Left forelimb (tissue), 1 donor: ENCODE measurements at places on chromosomes 2 and 18.
A peak's percentile ranks its signal among the peaks of the same experiment; 100 is the strongest.

DNA sequence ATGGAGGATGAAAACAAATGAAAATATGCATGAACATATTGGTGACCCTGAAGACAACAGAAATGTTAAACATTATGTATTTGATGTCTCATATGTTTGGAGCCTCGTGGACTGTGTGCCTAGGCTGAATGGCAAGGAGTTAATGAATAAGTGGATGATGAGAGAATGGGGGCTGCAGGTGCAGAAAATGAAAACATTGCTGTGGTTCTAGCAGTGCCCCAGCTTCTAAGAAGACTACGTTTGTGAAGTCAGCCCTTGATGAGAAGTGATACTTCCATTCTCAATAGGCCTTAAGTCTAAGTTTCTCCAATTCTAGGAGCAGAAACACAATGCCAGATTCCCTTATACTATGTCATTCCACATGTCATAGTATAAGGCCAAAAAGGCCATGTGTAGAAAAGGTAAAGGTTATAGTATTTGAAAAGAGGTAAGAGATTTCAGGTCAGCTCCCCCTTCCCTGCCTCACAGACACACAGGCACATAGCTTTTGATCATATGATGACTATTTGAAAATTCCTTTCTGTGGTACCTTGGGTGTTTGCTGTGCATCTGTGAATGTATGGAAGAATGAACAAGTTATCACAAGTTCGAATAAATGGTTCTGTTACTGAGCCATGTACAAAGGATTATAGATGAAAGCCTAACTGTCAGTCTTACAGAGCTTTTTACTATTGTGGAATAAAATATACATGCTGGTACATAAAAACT lies 280.8 kb downstream of the SETBP1 start:
- no peak for DNase-seq

- DNase-seq, result no peak
Observed at GRCh38 chr2:212726403-212726802, 187.8 kb upstream of the ERBB4 start.

- DNase-seq, result no peak
Observed at GRCh38 chr2:101793277-101793969, 95.9 kb downstream of the MAP4K4 start.

GRCh38 chr18:58526425-58527284 lies 102.2 kb downstream of the ALPK2 start:
- DNase-seq, result no peak

DNA sequence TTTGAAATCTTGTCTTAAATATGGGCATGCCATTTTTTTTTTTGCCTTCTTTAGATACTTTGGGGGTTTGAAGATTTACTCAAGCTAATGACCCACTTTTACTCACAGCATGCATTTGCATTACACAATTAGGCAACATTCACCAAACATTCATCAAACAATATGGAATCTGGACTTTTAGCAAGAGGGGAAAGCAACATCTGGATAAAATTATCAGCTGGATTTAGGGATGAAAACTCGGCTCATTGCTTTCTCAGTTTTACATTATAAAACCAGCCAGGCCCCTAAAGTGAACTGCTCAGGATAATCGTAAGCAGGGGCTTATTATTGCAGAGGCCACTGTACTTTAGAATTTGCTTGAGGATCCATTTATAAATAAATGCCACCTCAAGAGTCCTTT lies 44.7 kb downstream of the SOX11 start:
- no peak for DNase-seq

DNA sequence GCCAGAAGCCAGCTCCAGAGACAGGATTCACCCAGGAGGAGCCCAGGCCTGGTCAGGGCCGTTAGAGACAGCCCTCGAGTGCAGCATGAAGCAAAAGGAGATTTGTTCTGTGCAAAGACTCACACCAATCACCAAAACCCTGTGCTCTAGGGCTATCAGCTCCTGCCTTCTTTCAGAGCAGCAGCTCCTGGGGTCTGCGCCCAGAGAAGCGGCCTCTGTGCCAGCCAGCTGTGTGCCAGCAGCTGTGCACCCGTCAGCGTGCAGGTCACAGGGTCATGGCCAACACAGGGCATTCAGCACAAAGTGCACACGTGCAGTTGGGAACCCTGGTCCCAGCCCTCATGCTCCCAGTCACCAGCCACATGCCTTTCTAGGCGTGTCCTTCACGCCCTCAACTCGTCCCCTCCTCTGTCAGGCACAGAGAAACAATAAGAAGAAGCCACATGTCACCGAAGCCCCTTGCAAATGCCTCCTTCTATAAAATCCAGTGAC lies 49.3 kb downstream of the ZNF516 start:
- peak; percentile 62 for DNase-seq

GRCh38 chr2:134207589-134208209 lies 46.2 kb upstream of the MGAT5 start:
- no peak for DNase-seq

DNA sequence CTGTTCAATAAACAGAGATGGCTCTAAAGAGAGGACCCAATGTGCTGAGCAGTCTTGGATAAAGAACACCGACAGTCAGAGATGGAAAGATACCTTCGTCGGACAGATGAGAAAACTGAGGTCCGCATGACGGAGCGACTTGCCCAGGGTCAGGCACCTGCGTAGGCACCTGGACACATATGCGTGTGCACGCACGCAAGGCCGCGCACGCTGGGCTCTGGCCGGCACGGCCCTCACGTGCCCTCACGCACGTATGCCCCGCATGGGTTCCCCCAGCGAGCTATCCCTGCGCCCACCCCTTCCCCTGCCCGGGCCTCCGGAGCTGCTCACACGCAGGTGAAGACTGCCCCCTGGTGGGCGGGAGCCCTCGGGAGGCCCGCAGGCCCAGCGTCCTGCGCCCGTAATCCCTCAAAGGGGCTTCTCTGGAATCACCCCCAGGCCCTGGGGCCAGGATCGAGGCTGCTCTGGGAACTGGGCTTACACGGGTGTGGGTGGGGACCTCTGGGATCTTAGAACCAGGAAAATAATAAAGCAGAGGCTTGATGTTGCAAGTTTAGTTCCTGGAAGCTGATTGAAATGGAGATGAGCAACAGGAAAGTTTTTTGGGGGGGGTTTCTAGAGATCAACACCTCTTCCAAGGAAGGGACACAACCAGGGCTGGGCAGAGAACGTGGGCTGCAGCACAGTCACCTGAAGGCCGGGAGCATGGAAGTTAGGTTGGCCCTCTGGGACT lies 246.3 kb downstream of the TNS1 start:
- DNase-seq, result peak; percentile 89

GRCh38 chr2:72794572-72794971 lies 31.3 kb downstream of the EXOC6B start:
- DNase-seq, result no peak

- DNase-seq, result no peak
Observed at GRCh38 chr18:64589000-64589399, 440.1 kb upstream of the LINC00305 start.

- no peak for DNase-seq
Observed at GRCh38 chr2:213306316-213306942, 22.2 kb downstream of the SPAG16 start.

DNA sequence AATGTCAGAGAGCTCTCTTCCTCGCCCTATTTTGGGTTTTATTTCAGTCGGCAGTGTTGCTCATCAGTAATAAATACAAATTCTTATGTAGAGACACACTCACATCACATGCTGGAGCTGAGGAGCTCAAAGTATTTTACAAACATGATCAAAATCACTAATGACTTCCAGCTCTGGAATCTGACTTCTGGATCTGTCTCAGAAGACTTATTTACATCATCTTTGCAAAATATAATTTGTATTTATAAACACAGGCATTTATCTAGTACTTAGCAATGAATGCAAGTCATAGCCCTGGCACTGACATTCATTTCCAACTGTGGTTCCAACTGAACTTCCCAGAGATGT lies 327.1 kb downstream of the NCKAP5 start:
- no peak for DNase-seq

GRCh38 chr2:2582998-2583545 lies 252.0 kb upstream of the MYT1L start:
- no peak for DNase-seq

GRCh38 chr18:77016936-77017335 lies 115.6 kb downstream of the MBP start:
- no peak for DNase-seq

- DNase-seq, result no peak
Observed at GRCh38 chr2:198359308-198359707, 554.9 kb downstream of the PLCL1 start.

- DNase-seq, result no peak
Observed at GRCh38 chr18:63679820-63680606, 18.3 kb upstream of the SERPINB3 start.

DNA sequence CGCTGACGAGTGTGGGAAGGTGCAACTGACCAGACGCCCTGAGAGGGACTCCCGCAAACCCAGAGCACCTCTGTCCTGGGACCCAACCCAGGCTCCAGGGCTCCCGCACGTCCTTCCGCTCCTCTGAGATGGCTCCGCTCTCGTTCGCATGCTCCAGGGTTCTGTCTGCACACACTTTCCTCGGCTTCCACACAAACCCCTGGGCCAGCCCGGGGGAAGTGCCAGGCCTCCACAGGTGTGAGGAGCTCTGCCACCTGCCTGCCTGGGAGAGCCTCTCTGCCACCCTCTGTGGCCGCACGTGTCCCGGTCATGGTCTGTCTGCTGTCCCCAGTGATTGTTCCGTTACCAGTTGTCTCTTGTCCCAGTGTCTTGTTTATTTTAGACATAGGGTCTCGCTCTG lies 222.9 kb downstream of the HDAC4 start:
- DNase-seq, result peak; percentile 38

DNA sequence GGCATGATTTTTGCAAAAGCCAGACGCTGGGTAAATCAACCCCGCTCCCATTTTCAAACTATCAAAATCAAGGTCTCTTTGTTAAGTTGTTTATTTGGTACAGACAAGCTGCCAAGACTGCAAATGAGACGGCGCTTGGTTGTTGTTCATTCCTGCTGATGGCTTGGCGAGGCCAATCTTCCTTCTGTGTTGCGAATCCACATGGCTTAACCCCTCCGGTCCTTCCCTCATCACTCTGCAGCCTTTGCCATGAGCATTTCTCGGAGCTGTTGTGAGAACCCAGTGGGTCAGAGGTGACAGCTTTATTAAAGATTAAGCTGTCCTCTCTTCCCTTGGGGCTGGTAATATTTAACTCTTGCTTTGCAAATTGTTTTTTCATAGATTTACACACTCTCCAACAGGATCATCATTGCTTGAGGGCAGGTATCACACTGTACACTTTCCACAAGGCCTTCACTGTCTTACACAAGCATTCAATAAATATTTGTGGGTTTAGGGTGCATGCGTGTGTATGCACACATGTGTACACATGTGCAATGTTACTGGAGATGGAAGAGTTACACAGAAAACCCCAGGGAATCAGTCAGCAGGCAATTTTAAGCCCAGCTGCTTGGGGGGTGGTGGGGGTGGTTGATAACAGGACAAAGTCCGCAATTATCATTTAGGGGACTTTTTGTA lies 27.8 kb upstream of the KCNF1 start:
- peak; percentile 20 for DNase-seq

DNA sequence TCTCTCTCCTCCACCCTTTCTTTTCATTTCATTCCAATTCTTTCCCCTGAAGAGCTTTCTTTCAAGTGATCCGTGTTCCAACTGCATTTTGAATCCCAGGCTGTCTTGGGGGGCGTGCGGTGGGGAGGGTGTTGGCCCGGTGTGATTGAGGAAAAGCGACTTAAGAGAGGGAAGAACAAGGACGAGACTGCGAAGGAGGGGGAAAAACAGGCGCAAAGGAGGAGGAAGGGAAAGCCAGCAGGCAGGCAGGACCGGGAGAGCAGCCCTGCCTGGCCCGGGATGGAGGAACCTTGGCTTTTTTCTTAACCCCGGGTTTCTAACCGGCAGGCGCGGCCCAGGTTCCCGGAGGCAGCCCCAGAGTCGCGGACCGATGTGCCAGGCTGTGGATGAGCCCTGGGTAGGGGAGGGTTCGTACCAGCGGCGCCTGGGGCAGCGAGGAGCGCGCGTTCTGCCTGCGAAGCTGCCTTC lies 1.3 kb downstream of the ADCYAP1 start:
- no peak for DNase-seq

GRCh38 chr2:45172142-45172541 lies 162.9 kb upstream of the SIX2 start:
- no peak for DNase-seq

DNA sequence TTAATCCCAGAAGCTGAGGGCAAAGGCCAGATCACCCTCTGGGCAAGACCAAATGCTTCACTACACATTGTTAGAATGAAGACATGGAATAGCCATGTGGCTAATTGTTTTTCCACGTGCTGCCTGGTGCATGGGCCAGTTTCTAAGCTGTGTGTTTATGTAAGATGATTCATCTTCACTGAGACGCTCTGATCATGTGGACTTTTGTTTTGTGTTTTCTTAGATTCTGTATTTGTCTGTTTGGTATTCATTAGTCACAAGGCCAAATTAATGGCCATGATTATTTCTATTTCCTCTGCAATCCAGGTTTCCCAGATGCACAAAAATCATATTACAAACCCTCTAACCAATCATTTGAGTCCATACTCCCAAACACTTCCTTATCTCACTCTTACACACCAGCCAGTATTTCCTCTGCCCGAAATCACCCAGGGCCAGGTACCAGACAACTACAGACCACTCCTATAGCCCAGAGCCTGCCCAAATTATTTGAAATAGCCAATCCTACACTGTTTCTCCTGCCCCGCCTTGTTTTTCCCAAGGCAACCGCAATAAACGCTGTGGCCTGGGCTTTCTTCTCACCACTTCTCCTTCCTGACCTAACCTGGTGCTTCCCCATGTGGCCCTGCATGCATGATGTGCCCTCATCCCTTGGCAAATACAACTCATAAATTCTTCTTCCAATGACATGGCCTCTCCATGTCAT lies 94.2 kb upstream of the SP3 start:
- no peak for DNase-seq

DNA sequence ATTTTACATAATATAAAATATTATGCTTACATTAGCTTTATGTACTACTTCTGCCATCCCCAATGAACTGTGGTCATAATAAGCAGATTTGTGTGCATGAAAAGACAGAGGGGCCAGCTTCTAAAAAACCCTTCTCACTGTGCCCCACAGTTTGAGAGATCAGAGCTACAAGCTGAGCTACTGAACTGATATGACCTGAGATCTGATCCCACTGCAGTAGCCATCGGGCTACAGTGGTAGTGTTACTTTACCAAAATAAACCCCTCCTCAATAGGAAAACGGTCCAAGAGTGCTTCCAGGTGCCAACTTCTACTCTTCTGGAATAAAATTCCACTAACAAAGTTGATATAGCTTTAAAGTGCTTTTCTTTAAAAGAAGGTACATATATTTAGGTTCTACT lies 43.1 kb downstream of the IKZF2 start:
- DNase-seq, result no peak

- no peak for DNase-seq
Observed at GRCh38 chr2:123245156-123245555, 779.9 kb upstream of the CNTNAP5 start.

- DNase-seq, result no peak
Observed at GRCh38 chr2:219020604-219021365, 20.5 kb downstream of the CFAP65 start.

DNA sequence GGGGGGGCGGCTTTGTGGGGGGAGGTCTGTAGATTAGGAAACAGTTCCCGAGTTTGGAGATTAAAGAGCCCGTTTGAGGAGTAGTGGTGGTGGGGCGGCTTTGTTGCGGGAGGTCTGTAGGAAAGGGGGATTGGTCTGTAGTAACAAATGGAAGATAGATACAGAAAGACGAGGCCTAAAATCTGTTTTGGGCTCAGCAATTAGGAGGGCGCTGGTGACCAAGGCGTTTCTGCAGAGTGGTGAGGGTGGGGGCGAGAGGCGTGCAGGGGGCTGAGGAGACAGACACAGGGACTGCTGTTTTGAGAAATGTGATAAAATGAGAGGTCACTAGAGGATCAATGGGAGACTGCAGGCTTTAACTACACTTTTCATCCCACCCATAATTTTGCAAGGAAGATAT lies 1.6 kb upstream of the ADNP2 start:
- no peak for DNase-seq
